ENCODE measurements at places on chromosomes 5 and 9.

DNA sequence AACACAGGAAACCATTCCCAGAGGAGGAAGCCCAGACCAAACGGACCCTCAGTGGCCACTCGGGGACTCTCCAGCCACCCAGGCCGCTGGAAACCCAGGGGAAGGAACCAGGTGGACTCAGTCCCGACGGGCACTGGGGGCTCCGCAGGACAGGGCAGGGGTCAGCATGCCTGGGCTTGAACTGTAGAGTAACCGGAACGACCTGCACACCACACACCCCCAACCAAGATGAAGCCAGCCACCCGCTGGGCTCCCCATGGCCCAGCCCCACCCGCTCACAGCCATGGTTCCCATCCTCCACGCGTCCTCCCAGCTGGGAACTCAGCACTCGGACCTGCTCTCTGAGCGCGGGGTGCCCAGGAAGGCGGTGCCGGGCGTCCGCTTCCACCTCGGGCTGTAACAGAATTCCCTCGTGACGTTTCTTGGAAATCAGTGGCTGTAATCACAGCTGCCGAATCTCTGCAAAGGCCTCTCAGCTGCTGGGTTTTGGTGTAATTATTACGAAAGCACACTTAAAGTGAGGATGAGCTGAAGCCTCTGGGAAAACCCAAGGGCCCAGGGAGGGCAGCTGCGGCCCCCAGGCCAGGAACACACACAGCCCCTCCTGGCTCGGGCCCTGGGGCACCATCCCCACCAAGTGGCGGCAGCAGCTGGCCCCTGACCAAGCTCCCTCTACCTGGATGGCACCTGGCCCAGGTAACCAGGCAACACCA lies 13.8 kb downstream of the NACC2 start:
- H3K36me3 ChIP-seq: no peaks in the 10 kb centered on the region
- H3K4me1 ChIP-seq: no peaks in the 10 kb centered on the region
- no peak for DNase-seq
- H3K4me3 ChIP-seq: no peak overlapping the region
- H3K27ac ChIP-seq: no peak overlapping the region

DNA sequence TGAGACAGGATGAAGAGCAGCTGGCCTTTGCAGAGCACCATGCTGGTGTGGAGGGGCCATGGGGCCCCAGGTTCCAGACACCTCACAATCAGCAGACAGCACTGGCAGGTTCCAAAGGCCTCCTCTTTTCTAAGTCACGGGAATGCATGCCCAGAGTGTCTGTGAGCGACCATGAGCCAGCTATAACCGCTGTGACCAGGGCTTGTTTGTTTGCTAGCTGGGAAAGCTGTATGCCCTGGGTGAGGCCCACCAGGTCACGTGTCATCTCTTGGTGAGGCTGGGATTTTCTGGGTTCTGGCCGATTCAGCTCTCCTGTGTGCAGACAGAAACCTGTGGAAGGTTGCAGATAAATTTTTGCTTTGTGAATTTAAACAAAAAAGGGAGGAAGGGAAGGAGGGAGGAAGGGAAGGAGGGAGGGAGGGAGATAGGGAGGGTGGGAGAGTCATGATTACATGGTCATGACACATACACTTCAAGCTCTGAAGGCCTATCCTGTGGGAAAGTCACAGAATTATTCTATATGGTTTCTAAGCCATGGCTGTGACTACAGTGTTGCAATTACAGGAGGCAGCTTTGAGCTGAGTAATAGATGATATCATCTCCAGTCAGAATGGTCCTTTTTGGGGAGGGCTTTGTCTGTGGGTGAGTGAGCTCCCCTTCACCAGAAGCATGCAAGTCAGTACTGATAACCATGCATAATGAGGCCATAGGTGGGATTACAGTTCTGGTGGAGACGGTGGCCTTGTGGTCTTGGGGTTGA lies 37.2 kb downstream of the PAPPA start:
- no peak for DNase-seq
- H3K4me3 ChIP-seq: no peak overlapping the region
- peaks cover 58% of the 10 kb centered on the region for H3K36me3 ChIP-seq
- no peaks in the 10 kb centered on the region for H3K27me3 ChIP-seq
- no peak overlapping the region for H3K27ac ChIP-seq

DNA sequence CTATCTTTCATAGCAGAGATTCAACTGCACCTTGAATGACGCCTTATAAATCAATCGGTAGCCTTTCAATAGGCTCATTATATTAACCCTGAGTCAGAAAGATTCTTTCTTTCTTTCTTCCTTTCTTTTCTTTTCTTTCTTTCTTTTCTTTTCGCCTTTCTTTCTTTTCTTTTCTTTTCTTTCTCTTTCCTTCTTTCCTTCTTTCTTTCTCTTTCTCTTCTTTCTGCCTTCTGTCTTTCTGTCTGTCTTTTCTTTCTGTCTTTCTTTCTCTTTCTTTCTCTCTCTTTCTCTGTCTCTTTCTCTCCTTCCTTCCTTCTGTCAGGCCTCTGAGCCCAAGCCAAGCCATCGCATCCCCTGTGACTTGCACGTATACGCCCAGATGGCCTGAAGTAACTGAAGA lies 86.0 kb upstream of the CLINT1 start:
- H3K4me1 ChIP-seq: peaks cover 2% of the 10 kb centered on the region
- no peak overlapping the region for H3K4me3 ChIP-seq
- H3K36me3 ChIP-seq: no peaks in the 10 kb centered on the region
- no peak for DNase-seq

- no peak overlapping the region for H3K4me3 ChIP-seq
- H3K4me1 ChIP-seq: no peaks in the 10 kb centered on the region
- DNase-seq: no peak
- no peak overlapping the region for H3K27ac ChIP-seq
- H3K36me3 ChIP-seq: no peaks in the 10 kb centered on the region
Measured at GRCh38 chr9:114827641-114828302, 21.9 kb upstream of the TNFSF15 start.

Measured in neuronal stem cell (in vitro differentiated cells).